ENCODE measurements at places on chromosomes 6 and 20. TPM values are rescaled to one million over a fixed set of nuclear protein-coding genes. Genes with fewer than 3 reads are reported as not detected.

- no peaks in the 10 kb centered on the region for H3K27me3 ChIP-seq
- no peaks in the 10 kb centered on the region for H3K36me3 ChIP-seq
- H3K4me1 ChIP-seq, result no peaks in the 10 kb centered on the region
- H3K27ac ChIP-seq, result no peak overlapping the region
These were observed 577.5 kb downstream of the QKI start for GRCh38 chr6:163992056-163992455.

- no peak overlapping the region for H3K4me3 ChIP-seq
- no peak overlapping the region for H3K27ac ChIP-seq
- no peaks in the 10 kb centered on the region for H3K27me3 ChIP-seq
- no peak for DNase-seq
These were observed 66.1 kb downstream of the TSHZ2 start for GRCh38 chr20:53038299-53038698.

GRCh38 chr20:13260650-13261279, 39.7 kb downstream of the ISM1 start:
- no peak overlapping the region for H3K27ac ChIP-seq
- no peak for DNase-seq
- no peaks in the 10 kb centered on the region for H3K36me3 ChIP-seq
- no peak overlapping the region for H3K4me3 ChIP-seq

DNA sequence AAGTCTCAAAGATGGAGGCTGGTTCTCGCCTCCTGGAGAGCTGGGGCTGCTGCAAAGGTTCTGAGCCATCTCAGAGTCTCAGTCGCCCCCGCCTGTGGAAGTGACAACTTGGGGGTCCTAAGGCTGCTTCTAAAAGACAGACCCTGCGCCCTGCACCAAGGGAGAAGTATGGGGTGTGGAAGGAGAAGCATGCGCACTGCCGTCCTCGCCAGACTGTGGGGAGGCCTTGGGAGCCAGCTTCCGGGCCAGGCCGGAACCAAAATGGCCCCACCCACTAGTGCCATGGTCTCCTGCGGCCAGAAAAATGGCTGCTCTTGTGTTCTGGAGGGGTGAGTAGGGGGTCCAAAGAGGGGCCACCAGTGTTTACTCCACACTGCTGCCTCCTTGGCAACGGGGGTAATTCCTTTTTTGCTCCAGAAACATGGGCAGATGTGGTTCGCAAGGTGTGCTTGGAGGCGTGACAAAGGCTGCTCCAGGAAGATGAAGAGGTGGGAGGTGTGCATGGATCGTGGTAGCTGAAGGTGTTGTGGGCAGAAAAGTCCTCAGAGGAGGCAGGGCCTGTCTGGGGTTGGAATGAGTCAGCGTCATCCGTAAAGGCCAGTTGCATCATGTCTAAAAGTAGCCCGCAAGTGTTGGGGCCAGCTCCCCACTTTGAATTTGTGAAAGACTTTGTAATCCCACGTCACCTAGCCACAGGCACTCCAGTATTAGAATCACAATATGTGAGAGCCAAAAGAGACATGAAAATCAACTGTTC, 329.8 kb upstream of the SOX4 start:
- no peaks in the 10 kb centered on the region for H3K36me3 ChIP-seq
- no peak overlapping the region for H3K4me3 ChIP-seq
- H3K27ac ChIP-seq, result no peak overlapping the region
- no peak for DNase-seq
- no peaks in the 10 kb centered on the region for H3K4me1 ChIP-seq
- no peaks in the 10 kb centered on the region for H3K27me3 ChIP-seq

GRCh38 chr6:30127238-30128093, 8.5 kb upstream of the TRIM40 start:
- peaks cover 26% of the 10 kb centered on the region for H3K27me3 ChIP-seq
- H3K4me3 ChIP-seq, result no peak overlapping the region
- no peaks in the 10 kb centered on the region for H3K36me3 ChIP-seq
- H3K27ac ChIP-seq, result no peak overlapping the region
- peaks cover 4% of the 10 kb centered on the region for H3K4me1 ChIP-seq

SLC17A9 gene
- total RNA-seq, result 24.0 TPM

Measured in natural killer cell (primary cell).